AG08396 (cell line): ENCODE measurements at places on chromosomes 13 and 19.
A peak's percentile ranks its signal among the peaks of the same experiment; 100 is the strongest.

DNA sequence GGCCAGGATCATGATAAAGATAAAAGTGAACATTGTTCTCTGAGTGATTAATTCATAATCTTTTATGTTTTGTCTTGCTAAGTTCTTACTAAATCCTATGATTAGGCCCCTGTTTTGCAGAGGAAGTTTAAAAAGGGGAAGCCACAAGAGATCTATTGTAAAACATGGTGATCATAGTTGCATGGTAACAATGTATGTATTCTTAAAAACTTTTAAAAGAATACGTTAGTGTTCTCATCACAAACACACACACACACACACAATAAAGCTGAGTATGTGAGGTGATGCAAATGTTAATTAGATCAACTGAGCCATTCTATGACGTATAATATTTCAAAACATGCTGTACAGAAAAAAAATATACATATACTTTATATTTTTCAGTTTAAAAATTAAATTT, 51.2 kb downstream of the MBD3L2B start:
- DNase-seq, result no peak

- no peak for DNase-seq
Measured at GRCh38 chr13:113666951-113667701, at the start of gene GRK1. TSS of gene GRK1 (plus strand) at chr13:113667219. CDS start at chr13:113667387, 168 bp downstream.

DNA sequence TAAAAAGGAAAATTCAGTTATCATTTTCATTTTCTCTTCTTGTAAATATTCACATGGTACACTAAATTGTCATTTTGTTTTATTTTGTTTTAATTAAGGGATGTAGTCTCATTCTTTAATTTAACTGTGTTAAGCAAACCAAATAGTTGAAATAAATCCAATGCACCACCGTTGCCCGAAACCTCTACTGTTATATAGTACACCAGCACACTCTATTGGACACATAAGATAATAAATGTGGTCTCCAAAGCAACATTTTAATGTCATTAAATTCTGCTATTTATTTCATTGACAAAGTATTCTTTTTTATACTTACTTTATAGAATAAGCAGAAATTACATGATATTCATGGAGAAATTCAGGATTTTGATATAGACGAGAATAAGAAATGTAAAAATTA, 156.4 kb upstream of the FREM2 start:
- no peak for DNase-seq

DNA sequence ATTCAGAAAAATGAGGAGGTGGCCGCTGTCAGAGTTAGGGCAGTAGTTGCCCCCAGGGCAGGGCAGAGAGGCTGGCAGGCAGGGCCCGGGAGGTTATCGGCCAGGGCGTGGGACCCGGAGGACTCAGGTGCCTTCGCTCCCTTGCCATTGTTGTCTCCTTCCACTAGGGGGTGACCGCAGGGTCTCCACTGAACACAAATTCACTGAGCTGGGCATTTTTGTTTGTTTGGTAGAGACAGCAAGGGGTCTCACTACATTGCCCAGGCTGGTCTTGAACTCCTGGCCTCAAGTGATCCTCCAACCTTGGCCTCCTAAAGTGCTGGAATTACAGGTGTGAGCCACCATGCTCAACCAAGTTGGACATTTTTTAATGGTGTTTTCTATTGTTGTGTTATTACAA, 25.1 kb downstream of the CARS2 start:
- DNase-seq, result peak; percentile 39

- no peak for DNase-seq
Measured at GRCh38 chr13:48862572-48862971, 113.1 kb upstream of the FNDC3A start.

GRCh38 chr13:87331178-87331577, 340.0 kb upstream of the SLITRK5 start:
- DNase-seq, result no peak

DNA sequence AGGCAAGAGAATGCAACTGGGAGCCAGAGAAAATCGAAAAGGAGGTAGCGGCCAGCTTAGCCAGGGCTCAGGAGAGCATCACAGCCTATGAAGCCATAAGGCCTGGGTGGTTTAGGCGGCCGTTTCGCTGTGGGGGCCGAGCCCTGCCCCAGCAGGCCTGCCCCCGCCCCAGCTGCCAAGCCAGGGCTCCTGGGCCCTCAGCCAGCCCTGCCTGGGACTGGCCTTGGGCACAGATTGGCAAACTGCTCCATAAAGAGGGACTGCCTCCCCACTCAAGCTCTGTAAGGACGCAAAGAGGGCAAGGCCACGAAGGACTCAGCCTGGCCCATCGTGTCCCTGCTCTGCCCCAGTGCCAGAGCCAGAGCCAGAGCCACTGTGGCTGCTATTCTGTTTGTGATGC, 10.2 kb downstream of the ZNF653 start:
- no peak for DNase-seq

DNA sequence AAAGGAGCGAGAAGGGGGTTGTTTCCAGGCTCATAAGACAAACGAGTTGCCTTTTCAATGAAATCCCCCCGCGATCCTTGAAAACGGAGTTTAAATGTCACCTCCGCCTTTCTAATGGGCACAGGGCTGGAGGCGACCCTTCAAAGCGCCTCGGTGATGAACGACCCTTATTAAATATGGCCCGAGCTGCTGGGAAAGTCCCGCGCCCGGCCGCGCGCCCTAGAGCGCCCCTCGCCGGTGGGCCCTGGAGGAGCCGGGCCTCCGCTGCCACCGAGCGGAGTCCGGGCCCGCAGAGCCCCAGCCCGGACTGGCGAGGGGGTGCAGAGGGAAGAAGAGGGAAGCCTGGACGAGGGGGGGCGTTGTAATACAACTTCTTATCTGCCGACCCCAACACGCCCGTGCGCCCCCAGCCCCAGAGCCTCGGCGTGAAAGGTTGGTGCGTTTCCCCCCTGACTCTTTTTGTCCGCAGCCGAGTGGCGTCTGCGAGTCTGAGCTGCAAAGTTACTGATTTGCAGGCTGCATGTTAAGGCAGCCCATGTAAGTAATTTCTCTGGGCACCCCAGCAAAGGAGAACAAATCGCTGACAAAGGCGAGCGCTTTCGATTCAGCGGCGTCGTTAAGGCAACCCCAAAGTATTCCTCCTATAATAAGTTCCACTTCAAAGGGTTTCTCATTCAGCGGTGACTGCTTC, 11.9 kb downstream of the ZIC5 start:
- DNase-seq, result no peak

- no peak for DNase-seq
Measured at GRCh38 chr13:88937384-88937783, 1266.2 kb downstream of the SLITRK5 start.

DNA sequence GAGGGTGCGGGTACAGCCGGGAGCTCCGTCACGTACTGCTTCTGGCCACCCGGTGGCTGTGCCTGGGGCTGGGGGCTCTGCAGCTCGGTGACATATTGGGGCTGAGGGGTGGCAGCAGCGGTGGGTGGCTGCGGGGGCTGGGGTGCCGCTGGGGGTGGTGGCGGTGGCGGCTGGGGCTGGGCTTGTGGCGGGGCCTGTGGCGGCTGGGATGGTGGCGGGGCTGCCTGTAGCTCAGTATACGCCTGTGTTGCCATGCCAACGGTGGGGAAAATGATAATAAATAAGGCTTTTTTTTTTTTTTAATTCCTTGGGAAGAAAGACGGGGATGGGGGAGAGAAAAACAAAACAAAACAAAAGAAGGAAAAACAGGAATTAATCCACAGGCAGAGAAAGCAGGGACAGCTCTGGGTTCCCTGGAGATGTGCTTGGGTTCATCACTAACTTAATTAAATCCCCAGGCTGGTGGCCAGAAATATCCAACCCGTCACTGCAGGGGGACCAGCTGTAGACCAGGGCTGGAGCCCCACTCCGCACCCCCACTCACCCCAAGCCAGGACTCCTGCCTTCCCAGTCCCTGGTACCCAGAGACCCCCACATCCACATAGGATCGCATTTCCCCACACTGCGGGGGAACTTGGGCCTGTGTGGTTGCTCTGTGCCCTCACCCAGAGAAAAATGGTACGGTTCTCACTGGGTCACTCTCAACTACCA, 12.4 kb downstream of the RFX1 start:
- DNase-seq, result no peak

GRCh38 chr19:24078680-24079079, 8.3 kb upstream of the ZNF254 start:
- DNase-seq, result no peak

- DNase-seq, result no peak
Measured at GRCh38 chr13:82036602-82037001, 1695.7 kb upstream of the SPRY2 start.

- peak; percentile 73 for DNase-seq
Measured at GRCh38 chr19:8158411-8159074, 9.2 kb upstream of the FBN3 start.

- peak; percentile 93 for DNase-seq
Measured at GRCh38 chr19:3404324-3405260, 38.2 kb downstream of the NFIC start.

- no peak for DNase-seq
Measured at GRCh38 chr13:92954746-92955145, 271.9 kb upstream of the GPC6 start.

GRCh38 chr19:51108066-51108804, at the start of gene CTU1:
TSS of gene CTU1 (minus strand) at chr19:51108409. CDS start at chr19:51104569, 3,840 bp downstream.
- DNase-seq, result peak; percentile 97

- no peak for DNase-seq
Measured at GRCh38 chr13:87698268-87698667, 27.1 kb downstream of the SLITRK5 start.

GRCh38 chr13:20193162-20193906, 596 bp upstream of the GJB2 start:
- no peak for DNase-seq

GRCh38 chr13:94417294-94417693, 62.2 kb downstream of the DCT start:
- no peak for DNase-seq

- no peak for DNase-seq
Measured at GRCh38 chr13:41675306-41675705, 218.0 kb downstream of the RGCC start.
